ENCODE measurements at places on chromosomes 13 and 19.

DNA sequence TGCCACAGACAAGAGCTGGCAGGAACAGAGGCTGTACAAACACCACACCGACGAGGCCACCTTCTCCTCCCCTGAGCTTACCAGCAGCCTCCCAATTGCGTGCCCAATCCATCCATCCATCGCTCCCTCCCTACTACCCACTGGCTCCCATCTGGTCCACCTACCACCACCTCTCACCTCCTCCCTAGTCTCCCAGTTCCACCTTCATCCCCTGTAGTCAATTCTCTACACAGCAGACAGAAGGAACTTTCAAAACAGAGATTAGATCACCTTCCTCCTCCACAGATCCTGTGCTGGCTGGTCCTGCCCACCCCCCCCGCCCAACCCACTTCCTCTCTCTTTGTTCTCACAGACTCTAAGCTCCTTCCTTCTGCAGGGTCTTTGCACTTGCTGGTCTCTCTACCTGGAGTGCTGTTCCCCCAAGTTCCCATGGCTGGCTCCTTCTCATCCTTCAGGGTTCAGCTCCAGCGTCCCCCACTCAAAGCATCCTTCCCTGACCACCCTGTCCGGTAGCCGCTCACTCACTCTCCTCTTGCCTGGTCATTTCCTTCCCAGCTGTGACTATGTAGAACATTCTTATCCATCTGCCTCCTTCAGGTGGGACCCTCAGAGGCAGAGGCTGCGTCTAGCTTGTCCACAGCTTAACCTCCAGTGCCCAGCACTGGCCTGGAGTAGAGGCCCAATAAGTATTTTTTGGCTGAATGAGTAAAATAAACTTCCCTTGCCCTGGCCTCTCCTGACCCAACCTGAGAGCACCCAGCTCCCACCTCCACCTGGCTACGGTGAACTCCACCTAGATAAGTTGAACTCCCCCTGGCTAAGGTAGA, 23.0 kb downstream of the PIN1 start:
- DNase-seq, result peak; percentile 14

DNA sequence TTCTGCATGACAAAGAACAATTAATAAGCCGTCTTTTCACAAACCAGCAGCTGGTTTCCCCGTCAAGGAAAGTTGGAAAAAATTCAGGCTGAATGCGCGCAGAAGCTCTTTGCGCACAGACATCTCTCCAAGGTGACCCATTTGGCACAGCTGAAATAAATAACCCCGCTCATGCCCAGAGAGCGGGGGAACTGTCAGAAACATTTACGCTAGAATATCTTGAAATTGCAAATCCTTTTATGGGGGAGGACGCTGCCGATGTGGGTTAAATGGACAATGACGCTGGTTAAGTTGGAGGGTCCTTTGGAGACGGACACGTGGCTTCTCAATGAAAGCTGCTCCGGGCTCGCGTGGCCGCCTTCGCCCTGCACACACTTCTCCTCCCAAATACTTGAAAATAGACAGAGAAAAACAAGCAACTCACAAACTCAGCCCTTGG, 30.6 kb downstream of the GSX1 start:
- peak; percentile 13 for DNase-seq

- DNase-seq, result peak; percentile 53
Measured at GRCh38 chr19:47315125-47315821, 5.6 kb downstream of the C5AR1 start.

DNA sequence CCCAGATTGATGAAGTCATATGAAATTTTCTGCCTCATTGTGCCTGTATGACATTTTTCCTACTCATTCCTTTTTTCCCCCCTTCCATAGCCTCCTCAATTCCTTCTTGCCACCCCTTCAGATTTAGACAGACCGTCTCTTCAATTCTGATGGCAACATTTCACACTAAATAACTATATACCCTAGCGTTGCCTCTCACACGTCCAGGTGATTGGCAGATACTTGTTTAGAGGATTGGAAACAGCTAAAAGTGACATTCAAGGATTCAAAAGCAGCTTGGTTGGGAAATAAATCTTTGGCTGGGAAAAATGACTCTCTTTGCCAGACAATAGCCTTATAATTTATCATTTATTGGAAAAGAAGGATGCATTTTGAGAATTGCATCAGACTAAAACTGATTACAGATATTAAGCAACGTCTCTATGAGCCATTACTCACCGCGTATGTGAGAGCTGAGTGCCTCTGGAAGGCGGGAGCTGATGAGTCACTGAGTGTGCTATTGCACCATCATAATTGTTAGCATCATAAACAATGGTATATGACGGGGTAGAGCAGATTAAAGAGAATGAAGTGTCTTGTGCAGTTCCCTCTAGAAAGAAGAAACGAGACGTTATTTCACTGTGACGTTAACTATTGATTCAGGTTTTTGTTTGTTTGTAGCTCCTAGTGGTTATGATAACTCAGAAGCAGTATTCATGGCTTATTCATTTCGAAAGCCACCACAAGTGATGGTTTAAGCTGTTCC, 61.1 kb upstream of the FAM216B start:
- DNase-seq, result peak; percentile 2

DNA sequence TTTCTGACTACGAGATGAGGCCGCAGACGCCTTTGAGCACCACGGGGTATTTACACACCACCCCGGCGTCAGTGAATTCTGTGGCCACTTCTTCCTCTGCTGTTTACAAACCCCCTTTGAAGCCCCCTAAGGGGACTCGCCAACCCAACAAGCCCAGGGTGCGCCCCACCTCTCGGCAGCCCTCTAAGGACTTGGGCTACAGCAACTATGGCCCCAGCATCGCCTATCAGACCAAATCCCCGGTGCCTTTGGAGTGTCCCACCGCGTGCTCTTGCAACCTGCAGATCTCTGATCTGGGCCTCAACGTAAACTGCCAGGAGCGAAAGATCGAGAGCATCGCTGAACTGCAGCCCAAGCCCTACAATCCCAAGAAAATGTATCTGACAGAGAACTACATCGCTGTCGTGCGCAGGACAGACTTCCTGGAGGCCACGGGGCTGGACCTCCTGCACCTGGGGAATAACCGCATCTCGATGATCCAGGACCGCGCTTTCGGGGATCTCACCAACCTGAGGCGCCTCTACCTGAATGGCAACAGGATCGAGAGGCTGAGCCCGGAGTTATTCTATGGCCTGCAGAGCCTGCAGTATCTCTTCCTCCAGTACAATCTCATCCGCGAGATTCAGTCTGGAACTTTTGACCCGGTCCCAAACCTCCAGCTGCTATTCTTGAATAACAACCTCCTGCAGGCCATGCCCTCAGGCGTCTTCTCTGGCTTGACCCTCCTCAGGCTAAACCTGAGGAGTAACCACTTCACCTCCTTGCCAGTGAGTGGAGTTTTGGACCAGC, 5.3 kb downstream of the SLITRK5 start:
- no peak for DNase-seq

Data from dermis blood vessel endothelial cell (primary cell).